ENCODE measurements at places on chromosomes 16 and 17.

DNA sequence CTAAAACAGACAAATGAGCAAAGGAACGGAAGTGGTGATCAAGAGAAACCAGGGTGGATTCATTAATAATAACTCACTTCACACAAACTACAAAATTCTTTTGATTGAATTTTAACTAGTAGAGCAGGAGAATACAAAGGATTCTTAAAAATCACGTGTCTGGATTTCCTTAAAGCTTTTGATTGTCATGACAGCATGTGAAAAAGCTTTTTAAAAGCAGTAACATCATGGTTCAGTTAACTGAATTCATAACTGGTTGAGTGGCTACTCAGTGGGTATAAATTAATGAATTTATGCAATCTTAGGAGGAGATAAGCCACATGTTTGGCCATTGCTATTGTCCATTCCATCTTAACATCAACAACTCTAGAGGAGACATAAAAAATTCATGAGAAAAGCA is 333.2 kb downstream of the SLC39A11 start:
- no peak for DNase-seq

DNA sequence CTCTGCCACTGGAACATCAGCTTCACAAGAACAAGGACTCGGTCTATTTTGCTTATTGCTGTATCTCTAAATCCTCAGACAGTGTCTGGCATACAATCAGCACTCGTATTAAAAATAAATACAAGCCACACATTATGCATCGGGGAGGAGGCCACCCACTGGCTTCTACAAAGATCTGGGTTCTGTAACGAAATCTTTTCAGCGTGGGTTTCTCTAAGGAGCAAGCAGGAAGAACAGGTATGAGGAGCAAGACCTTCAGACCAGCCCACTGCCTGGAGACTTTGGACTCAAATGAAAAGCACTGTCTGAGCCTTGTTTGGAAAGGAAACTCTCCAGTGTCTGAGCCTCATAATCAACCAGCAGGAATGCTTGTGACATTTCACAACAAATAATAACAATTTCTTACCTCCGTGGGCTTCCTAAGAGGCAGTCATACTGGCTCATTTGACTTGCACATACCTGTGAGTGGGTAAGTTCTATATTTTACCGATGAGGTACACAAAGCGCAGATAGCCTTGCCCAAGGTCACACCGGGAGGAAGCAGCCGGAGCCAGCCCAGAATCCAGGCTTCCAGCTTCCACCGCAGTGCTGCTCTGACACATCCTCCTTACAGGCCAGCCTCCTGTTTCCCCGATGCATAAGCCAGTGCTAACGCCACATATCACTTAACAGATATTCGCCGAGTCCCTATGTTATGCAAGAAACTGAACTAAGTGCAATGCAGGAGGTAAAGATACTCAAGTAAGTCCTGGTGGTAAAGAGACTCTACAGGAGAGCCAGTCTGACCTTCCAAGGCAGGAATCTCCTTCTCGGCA is 118.6 kb upstream of the TNRC6C start:
- DNase-seq: no peak

DNA sequence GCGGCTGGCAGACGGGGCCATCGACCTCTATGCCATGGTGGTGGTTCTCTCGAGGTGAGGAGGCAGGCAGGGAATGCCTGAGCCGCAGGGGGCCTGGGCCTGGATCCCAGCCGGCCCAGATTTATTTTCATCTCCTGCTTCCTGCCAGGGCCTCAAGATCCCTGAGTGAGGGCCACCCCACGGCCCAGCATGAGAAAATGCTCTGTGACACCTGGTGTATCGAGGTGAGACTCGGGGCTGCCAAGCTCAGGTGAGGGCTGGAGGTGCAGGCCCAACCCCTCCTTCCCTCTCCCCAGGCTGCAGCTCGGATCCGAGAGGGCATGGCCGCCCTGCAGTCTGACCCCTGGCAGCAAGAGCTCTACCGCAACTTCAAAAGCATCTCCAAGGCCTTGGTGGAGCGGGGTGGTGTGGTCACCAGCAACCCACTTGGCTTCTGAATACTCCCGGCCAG is 4.9 kb downstream of the ACADVL start:
- no peak for DNase-seq

DNA sequence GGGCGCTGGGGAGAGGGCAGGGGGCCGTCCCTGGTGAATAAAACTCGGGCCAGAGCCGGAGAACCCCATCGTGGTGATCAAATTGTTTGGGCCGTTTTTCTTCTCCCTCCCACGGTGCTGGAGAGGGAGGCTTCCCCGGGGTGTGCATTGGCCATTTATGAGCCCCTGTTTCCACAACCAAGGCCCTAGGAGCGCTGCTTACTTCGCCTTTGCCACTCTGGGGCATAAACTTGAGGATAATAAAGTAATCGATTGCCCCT is 544 bp downstream of the CCP110 start:
- no peak for DNase-seq

GRCh38 chr17:5282642-5283217 is 646 bp downstream of the RABEP1 start:
- peak; percentile 28 for DNase-seq

Measured in activated CD8-positive, alpha-beta memory T cell treated with anti-CD3 and anti-CD28 coated beads for 1 hour (primary cell).